ENCODE measurements at places on chromosomes 3 and 15.

- H3K27ac ChIP-seq: no peak overlapping the region
- H3K4me1 ChIP-seq: no peaks in the 10 kb centered on the region
- no peak for DNase-seq
- peaks cover 14% of the 10 kb centered on the region for H3K36me3 ChIP-seq
- no peak overlapping the region for H3K4me3 ChIP-seq
- no peaks in the 10 kb centered on the region for H3K27me3 ChIP-seq
Measured at GRCh38 chr3:112116748-112117186, 16.3 kb downstream of the GCSAM start.

DNA sequence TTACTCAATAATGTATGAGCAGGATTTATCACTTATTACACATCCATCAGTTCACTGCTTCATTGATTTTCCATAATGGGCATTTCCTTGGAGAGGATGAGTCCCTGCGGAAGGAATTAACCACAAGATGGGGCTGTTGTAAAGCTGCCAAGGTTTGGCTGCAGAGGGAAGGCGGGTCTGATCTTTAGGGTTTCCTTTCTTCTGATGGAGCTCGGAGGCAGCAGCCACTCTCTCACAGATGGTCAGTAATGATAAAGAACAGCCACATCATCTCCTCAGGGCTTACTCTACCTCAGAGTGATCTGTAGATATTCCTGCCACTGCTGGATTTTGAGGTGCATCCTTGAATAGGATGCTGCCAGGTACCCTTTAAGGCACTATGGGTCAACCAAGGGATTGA is 115.2 kb downstream of the USP13 start:
- no peaks in the 10 kb centered on the region for H3K4me1 ChIP-seq
- H3K36me3 ChIP-seq: peaks cover 16% of the 10 kb centered on the region
- H3K27me3 ChIP-seq: no peaks in the 10 kb centered on the region
- H3K4me3 ChIP-seq: no peak overlapping the region
- H3K27ac ChIP-seq: no peak overlapping the region

DNA sequence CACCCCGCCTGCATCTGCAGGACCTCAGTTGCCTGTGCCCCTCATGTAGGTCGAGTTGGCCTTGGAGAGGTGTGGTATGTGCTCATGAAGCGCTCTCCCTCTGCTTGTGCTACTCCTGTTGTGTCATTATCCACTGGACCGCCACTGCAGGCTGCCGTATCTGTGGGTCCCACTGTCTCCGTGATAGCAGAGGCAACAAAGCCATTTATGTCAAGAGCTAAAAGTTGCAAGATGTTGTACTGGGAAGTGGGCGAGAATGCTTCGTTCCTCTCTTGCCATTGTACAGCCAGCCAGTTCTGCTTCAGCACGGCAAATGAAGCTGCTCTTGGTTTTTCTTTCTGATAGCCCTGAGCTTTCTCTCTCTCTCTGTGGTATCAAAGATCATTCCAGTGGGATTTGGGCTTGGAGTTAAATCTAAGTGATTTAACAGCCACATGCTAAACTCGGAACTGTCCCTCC is 89.0 kb downstream of the TMEM212 start:
- no peaks in the 10 kb centered on the region for H3K36me3 ChIP-seq
- no peak overlapping the region for H3K27ac ChIP-seq
- no peaks in the 10 kb centered on the region for H3K27me3 ChIP-seq
- no peak overlapping the region for H3K4me3 ChIP-seq
- no peaks in the 10 kb centered on the region for H3K4me1 ChIP-seq

DNA sequence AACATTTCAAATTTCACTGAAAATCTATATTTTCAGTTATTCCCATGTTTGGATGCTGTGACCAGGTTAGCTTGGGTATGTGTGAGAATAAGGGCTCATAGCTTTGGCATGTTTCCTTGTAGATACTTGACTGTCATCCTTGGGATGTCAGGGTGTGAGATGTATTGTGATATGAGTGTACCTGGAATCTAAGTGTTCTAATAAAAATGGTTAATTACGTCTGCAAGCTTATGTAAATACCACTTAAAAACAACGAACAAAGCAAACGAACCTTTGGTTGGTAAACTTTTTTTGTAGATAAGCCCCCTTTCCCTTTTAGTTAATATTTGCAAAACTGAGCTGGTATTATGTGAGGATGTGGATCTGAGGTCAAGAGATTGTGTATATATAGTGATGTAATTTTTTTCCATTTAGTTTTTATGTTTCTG is 63.5 kb downstream of the FNDC3B start:
- DNase-seq: no peak
- H3K4me1 ChIP-seq: peaks cover 19% of the 10 kb centered on the region
- H3K36me3 ChIP-seq: no peaks in the 10 kb centered on the region

GRCh38 chr3:64860536-64860870 is 172.7 kb upstream of the ADAMTS9 start:
- no peaks in the 10 kb centered on the region for H3K27me3 ChIP-seq
- no peaks in the 10 kb centered on the region for H3K4me1 ChIP-seq
- H3K27ac ChIP-seq: no peak overlapping the region
- H3K4me3 ChIP-seq: no peak overlapping the region
- no peaks in the 10 kb centered on the region for H3K36me3 ChIP-seq

Data from ascending aorta (tissue), 2 donors.